Aorta (tissue), 5 donors: ENCODE measurements at places on chromosomes 3 and 15. TPM values are rescaled to one million over a fixed set of nuclear protein-coding genes. Genes with fewer than 3 reads are reported as not detected.
A peak's percentile ranks its signal among the peaks of the same experiment; 100 is the strongest.

- DNase-seq: no peak
These were observed 116.9 kb upstream of the SOX14 start for GRCh38 chr3:137647179-137647578.

- DNase-seq: peak; percentile 49
These were observed 6.9 kb downstream of the PRSS50 start for GRCh38 chr3:46710671-46711295.

- no peak for DNase-seq
These were observed at the start of gene MKRN3 for GRCh38 chr15:23565395-23566070. Gene MKRN3 (plus strand): TSS chr15:23565674. CDS start chr15:23565783, 109 bp downstream.

GRCh38 chr3:107142171-107142570, 235.1 kb upstream of the CCDC54 start:
- DNase-seq: no peak

DNA sequence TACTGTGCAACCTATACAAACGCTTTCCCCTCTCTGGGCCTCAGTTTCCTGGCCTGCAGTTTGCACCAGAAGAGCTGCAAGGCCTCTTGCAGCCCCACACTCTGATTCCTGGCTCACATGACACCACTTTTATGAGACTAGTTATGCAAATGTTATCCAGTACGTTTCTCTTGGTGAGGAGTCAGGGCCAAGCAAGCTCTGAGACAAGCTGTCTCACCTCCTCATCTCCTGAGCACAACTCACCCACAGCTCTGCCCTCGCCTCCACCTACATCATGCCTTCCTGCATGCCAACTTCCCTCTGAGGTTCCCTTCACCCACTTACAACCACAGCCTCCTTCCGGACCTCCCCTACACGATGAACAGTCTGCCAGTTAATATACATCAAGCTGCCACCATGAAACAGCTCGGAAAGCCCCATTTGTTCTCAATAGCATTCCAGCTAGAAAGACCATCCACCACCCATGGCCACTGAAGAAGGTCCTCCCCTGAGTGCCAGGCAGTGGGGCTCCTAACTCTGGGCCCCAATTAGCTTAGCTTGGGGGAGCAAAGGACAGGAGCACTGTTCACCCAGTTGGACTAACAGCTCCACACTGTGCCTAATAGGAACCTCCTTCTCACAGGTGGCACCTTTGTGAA, 25.0 kb downstream of the CRYGS start:
- no peak for DNase-seq

- DNase-seq: no peak
These were observed 175.6 kb downstream of the MTHFS start for GRCh38 chr15:79721256-79721655.

- no peak for DNase-seq
These were observed 123.2 kb upstream of the RAP2B start for GRCh38 chr3:153038779-153039178.

DNA sequence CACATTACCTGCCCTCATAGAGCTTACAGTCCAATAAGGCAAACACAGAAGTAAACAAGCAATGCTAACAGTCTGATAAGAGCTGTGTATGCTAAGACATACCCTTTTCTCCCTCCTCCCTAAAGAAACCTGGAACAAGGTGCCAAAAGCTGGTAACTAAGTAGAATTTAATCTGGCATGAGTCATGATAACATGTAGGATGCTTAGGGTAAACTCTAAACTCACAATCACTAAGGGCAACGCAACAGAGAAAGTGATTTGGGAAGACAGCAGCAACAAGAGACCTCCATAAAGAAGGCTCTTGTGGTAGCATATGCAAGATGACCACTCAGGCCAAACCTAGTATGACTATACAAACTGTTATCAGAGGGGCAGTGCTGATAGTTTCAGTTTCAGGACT, 55.5 kb downstream of the MYO1E start:
- DNase-seq: no peak

DNA sequence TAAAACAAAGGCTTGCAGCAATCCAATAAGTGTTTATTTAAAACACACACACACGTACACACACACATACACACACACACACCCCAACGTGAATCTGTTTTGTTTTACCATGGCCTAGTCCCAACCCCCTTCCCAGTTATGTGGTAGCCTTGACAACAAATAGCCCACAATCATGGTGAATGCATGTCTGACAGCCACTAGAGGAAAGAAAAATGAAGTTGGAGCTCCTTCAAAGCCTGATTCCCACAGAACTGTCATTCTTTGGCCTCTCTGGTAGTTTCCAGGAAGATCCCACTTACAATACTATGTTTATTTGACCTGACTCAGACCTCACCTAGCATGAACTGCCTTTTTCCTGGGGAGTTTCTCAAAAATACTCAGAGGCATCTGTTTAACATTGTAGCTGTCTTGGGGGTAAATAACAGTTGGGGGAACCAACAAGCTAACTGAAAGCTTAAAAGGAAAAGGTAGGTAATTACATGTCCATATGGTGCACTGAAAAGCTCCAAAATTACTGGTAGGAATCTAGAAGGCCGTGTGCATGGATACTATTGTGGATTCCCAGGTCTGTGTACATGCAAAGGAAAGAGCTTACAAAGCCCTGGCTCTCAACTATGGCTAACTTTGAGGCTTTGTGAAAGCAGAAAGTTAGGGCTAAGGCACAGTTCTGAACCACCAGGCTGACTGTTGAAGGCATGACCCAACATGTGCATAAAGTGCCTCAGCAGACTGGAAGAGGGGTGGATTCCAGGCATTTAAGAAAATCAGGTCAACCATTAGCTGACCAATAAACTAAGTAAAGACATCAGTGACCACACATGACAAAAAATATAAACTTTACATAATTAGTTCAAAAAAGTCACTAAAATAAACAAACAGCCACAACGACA, 65.3 kb downstream of the FAIM start:
- no peak for DNase-seq

DNA sequence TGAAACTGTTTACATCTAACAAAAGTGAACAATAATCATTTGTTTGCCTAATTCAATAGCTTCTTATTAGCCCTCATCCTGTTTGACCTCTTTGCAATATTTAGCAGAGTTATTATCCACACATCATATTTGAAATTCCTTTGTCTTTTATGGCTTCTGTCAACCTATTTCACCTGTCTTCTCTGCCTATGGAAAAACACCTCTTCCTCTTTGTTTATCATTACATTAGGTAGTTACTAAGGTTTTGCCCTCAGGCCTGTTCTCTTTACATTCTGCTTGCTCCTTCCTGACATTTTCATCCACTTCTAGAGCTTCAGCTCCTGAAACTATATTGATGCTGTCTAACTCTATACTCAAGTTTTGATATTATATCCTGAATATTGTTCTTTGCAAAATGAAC, 183.0 kb downstream of the SUCNR1 start:
- DNase-seq: no peak

DNA sequence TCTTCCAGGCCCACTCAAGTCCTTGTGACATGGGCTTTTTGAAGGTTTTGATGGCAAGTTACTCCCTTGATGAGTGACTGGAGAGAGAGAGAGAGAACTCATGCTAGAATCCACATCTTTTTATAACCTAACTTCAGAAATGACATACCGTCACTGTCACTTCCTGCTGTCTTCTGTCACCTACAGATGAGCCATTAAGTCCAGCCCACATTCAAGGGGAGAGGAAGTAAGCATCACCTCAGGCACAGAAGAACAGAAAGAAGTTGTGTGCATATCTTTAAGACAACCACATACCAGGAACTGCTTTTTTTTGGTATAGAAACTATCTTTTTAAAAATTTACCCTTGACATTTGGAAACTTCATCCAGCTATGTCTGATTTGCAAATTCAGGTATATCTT, 16.6 kb upstream of the TXNRD3 start:
- no peak for DNase-seq

DNA sequence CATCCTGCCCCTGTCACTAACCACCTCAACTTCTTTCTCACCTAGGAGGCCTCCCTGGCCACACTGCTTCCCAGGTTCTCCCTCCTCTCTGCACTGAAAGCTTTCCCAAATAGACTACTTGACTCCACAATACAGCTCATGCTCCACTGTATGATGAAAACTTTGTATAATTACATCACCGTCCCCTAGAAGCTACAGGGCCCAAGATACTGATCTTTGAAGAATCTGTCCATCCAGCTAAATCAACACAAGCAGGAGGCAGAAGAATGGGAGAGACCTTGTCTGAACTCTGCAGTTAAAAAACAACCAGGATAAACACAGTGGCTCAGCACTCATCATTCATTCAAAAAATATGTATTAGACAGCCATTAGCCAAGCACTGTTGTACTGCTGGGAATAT, 26.4 kb upstream of the RPS17 start:
- DNase-seq: no peak

- no peak for DNase-seq
These were observed 13.3 kb upstream of the SUSD5 start for GRCh38 chr3:33231756-33232465.

DNA sequence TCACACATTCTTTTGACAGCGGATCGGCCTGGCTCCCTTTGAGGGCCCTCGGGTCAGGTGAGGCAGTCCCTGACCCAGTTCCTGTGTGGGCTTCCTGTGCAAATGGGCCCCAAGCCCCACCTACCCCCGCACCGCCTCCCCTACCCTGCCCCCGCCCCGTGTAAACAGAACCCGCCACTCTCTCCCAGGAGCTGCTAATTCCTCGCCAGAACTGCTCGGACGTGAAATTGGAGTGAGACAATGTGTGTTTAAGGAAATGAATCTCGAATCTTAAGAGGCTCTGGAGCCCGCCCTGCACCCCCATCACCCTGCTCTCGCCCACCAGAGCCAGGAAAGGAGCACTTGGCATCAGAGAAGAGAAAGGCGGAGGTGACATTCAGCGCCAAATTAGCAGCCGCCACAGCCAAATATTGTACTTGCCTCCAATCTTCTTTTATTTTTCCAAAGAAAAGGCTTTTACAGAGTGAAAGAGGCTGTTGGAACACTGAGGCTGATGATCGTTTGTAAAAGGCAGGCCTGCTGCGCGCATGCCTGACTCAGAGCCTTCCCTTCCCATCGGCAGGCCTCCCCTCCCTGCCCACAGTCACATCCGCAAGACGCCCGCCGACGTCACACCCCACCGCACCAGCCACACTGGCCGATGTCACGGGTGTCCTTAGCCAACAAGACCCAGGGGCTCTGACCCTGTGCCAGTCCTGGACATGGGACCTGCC, 53.1 kb downstream of the CACNA2D2 start:
- DNase-seq: peak; percentile 91

DNA sequence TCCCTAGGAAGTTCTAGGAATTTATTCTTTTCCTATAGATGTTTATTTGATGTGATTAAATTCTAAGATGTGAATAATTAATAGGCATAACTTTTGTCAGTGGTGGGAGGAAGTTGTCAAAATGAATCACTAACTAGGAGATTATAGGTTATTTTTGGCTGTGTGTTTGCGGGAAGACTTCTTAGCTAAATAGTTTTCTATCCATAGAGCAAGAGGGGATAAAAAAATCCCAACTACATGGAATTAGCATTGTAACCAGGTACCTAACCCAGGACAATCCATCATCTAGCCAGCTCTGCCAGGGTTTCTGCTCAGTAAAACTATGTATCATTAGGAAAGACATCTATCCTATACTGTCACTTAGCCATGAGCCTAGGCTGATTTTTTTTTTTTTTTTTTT, 23.9 kb downstream of the SLC30A4 start:
- DNase-seq: no peak

GRCh38 chr3:85297291-85297690, 338.5 kb downstream of the CADM2 start:
- DNase-seq: no peak

GRCh38 chr15:50828610-50829206, 63.2 kb upstream of the SPPL2A start:
- DNase-seq: no peak

GRCh38 chr15:47432826-47433225, 284.5 kb upstream of the SEMA6D start:
- no peak for DNase-seq

- peak; percentile 84 for DNase-seq
These were observed 15.2 kb upstream of the ACTC1 start for GRCh38 chr15:34810443-34811129.

DNA sequence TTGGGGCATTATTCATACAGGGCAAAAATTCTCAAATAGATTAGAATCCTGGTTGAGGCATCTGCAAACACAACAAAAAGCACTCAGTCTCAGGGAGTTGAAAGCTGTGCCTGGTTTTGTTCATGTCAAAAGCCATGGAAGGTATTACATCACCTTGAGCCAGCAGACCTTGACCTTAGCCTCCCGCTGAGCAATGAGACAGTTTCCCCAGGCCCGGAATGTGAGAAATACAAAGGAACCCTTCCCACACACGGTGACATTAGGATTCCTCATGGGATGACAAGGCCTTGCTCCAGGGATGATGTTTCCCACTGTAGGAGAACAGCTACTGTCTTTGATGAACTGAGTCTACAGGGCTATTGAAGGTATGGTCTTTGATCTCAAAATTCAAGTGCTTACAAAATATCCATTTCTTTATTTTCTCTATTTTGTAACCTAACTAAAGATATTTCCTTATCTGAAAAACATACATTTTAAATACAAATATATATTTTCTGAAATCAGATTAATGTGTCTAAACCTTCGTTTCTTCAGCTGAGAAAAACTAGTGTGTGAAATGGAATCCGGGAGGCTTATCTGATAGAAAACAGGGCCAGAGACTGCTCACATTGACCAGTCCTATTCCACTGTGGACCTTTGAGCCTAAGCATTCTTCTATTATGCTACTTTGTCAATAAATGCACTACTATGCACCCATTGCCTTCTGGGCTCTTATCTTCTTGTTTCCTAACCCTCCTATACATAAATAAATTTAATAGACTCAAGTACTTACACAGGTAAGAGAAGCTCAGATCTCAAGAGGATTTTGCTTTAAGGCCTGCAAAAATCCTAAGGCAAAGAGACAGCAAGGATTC, 298.2 kb downstream of the KBTBD8 start:
- DNase-seq: no peak

DNA sequence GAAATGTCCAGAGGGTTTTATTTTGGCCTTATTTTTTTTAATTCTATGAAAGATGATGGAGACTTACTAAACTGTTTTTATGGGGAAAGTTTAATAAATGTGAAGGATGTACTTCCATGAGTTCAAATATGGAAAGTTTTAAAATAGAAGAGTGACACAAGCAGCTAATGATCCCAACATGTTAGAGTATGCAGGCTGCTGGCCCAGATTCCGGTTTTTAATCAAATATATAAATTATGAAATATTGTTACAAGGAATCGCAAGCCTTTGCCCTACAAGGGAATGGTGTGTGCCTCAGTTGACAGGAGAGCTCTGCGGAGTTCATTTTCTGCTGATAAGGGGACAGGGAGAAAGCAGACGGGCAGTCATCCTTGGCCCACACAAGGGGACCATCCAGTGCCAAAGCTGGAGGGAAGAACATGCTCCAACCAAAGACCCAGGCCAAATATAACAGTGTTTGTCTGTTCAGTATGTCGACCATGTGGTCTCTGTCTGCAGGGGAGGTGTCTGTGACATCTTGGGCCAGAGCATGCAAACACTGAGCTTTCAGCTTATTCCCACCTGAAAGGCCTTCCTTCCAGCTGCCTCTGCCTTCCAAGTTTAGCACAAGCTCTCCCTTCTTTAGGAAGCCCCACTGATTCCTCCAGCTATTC, 69.8 kb downstream of the SSUH2 start:
- DNase-seq: no peak

- no peak for DNase-seq
These were observed 41.9 kb downstream of the NMD3 start for GRCh38 chr3:161263057-161263456.

GRCh38 chr15:63582718-63583426, 14.3 kb upstream of the FBXL22 start:
- DNase-seq: no peak

GRCh38 chr3:126288314-126288713, 68.9 kb downstream of the KLF15 start:
- DNase-seq: peak; percentile 55

The HHATL gene
- 1.5 TPM for polyA plus RNA-seq

The KBTBD13 gene
- 0.05 TPM for polyA plus RNA-seq

The APH1B gene
- polyA plus RNA-seq: 13.4 TPM

The PAK6 gene
- not detected for polyA plus RNA-seq

The DOCK3 gene
- 0.31 TPM for polyA plus RNA-seq

The DUOXA2 gene
- polyA plus RNA-seq: not detected

The ITPKA gene
- 0.43 TPM for polyA plus RNA-seq
